Parietal lobe (tissue), 2 donors: ENCODE measurements at places on chromosomes 3 and 15. TPM values are rescaled to one million over a fixed set of nuclear protein-coding genes. Genes with fewer than 3 reads are reported as not detected.

The KNL1 gene
- 10.6 TPM for total RNA-seq

The SHC4 gene
- 7.2 TPM for total RNA-seq

The AEN gene
- total RNA-seq: 4.7 TPM

The TGM5 gene
- not detected for total RNA-seq
